ENCODE measurements at places on chromosomes 11 and 22. TPM values are rescaled to one million over a fixed set of nuclear protein-coding genes. Genes with fewer than 3 reads are reported as not detected.

Gene SLC22A12
- not detected for total RNA-seq

Gene OR51I1
- total RNA-seq: not detected

Gene ANKK1
- total RNA-seq: 0.10 TPM

Gene SLC35E4
- 2.3 TPM for total RNA-seq

Gene GPR152
- not detected for total RNA-seq

Gene HBG1
- not detected for total RNA-seq

DNA sequence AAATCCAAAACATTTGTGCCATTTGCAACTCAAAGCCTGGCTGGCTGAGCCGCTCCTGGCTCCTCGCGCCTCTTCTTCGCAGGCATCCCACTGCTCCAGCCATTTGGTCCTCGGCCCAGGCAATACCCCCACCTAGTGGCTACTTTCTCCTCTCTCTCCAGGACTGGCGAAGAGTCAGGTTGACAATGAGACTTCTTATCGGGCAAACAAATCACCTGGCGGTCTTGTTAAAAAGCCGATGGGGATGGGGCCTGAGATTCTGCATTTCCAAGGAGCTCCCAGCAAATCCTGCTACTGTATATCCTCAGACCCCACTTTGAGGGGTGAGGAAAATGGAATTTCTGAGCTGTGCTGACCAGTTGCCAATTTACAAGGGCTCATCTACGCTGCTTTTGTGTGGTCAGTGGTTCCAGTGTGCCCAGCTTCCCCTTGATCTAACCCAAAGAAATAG, 89.0 kb downstream of the ISX start:
- peak; percentile 50 for DNase-seq

DNA sequence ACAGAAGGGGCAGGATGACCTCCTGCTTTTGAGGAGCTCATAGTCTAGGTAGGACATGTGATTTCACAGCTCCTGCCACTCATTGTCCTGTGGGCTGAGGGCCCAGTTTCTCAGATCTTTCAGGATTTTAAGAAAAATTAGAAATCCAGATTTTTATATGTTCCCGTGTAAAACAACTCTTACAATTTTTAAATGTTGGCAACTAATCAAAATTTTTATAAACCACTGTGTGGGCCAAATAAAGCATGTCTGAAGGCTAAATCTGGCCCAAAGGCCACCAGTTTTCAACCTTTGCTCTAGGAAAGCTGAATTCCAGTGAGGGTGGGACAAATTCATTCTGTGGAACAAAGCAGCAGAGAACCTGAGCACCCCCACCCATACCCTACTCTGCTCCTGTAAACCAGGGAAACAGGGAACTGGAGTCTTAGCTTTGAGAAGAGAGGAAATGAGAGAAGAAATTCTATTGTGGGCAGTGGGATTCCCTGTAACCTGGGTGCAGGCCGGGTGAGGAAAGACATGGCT, 20.6 kb downstream of the LRRC32 start:
- no peak for DNase-seq

- no peak for DNase-seq
These were observed 967 bp upstream of the LZTR1 start for GRCh38 chr22:20980938-20981722.

- DNase-seq: peak; percentile 84
These were observed at the start of gene CERK for GRCh38 chr22:46737976-46738646. CERK (minus strand) TSS chr22:46738252; CDS start chr22:46738148, 104 bp downstream.

GRCh38 chr11:75536786-75537641, 11.3 kb upstream of the GDPD5 start:
- DNase-seq: no peak

- no peak for DNase-seq
These were observed 1.8 kb upstream of the CYP2D6 start for GRCh38 chr22:42132457-42132856.

DNA sequence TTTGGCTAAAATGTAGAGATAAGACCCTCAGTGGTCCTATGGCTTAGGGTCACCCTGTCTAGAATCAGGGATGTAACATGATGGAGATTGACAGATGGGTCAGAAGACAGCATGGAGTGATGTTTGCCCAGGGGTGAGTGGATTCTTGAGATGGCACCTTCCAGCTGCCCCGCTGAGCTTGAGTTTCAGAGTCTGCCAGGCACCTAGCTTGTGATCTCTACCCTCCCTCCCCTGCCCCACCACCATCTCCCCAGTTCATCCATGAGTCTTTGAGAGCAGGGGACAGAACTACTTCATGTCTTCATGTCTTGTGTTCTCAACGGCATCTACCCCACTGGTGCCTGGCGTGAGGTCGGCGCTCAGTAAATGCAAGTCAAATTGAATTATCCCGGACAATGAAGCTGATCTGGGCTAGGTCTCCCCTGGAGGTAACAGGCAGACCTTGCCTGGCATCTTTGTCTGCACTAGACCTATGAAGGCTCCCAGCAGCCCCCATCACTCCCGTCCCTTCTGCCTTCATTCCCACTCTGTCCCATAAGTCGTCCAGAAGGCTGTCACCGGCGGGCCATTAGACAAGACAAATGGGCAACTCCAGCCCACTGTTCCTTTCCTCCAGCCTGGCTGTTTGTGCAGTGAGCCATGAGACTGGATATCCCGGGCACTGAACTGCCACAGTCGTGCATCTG, 239.2 kb upstream of the TBCEL start:
- no peak for DNase-seq

DNA sequence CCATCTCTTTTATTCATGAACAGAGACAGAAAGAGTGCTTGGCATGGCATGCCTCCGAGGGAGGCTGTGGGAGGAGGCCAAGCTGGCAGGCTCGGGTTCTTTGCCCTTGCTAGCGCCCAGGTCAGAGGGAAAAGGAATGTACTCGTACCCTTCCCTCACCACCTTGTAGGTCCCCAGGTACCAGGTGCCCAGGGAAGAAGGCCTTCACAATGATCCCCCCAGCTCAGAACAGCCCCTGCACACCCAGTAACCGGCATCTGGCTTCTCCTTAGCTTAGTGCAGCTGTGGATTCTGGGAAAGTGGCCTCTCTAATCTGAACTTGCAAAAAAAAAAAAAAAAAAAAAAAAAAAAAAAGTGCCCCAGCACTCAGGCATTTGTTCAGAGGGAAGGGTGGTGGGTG, 1.3 kb downstream of the HEPN1 start:
- no peak for DNase-seq

DNA sequence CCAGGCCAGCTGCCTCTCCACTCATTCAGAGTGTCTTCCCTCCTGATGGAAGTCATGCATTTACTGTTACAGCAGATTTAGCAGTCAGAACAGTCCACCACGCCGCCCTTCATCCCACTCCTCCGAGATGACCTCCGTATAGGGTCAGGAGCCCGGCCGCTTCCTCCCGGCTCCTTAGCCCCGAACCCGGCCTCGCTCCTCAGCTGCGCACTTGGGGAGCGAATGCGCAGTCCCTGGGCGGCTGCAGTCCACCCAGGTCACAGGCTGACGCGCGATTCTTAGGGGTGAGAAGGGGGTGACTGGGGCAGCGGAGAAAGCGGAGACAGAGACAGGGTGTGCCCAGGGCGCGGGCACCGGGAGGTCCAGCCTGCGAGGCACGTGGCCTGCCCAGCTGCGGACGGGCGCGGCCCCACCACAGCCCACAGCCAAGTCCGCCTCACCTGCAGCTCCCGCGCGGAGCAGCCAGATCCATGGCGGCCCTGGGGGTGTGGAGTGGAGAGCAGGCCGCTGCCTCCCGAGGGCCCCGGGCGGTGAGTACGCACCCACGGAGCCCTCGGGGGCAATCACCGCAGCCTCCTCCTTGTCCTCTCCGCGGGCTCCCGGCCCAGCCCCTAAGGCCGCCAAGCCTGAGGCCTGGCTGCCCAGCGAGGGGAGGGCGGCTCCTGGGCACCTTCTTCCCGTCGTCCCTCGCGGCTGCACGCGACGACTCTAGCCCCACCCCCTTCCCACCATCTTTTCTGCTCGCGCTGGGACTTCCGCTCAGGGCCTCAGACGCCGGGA, 286.6 kb downstream of the BRD1 start:
- DNase-seq: no peak

DNA sequence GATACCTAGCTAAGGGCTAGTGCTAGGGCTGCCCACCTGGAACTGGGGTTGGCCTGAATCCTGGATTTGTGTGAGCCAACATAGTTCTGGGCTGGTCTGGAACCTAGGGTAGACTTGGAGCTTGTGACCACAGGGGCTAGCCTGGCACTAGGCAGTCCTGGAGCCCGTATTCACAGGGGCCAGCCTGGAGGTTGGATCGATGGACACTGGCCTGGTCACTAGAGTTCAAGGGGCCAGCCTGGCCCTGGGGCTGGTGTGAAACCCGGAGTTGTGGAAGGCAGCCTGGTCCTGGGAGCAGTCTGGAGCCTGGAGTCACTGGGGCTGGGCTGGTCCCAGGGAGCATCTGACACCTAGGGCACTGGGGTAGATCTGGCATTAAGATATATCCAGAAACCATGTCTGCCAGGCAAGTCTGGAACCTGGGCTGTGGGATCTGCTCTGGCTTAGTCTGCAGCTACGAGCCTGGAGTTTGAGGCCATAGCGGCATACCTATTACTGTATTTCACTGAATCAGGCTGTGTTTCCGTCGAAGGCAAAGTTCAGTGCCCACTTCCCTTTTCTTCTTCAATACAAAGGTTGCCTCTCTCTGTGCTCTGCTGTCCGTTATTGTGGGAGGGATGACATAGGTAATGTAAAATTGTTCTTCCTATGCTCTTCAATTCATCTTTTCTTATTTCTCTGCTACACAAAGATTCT, 9.1 kb upstream of the GLYATL1B start:
- DNase-seq: no peak

DNA sequence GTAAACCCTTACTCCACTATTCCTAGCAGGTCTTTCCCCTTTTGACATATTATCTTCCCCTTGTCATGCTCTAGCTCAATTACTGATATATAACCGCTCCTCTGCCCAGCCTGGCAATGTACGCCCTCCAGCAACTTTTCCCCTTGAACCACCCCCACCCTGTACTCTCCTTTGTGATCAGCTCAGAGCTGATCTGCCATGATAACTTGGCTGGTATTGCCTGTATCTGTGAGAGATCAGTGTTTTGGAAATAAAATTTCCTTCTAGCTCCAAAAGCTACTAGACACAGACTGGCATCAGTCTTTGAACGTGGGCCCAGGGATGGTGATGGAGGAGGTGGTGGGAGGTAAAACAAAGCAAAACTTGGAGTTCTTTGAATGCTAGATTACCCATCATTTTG, 42.9 kb downstream of the DIXDC1 start:
- no peak for DNase-seq

DNA sequence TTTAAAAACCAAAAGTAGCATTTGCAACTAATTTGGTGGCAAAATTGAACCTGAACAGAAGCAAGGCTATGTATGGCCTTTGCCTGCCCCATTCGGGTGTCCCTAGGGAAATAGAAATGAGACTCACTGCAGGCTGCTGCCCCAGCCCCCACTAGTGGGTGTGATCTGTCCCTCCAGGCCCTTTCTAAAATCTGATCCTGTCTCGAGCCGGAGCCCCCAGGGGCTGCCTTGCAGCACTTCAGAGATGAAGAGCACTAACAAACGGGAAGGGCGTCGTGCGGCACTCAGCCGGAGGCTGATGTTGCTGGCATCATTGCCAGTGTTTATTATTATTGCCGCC, 43.2 kb downstream of the CD82 start:
- DNase-seq: no peak

GRCh38 chr11:66985508-66986177, 10.5 kb downstream of the C11orf86 start:
- no peak for DNase-seq

DNA sequence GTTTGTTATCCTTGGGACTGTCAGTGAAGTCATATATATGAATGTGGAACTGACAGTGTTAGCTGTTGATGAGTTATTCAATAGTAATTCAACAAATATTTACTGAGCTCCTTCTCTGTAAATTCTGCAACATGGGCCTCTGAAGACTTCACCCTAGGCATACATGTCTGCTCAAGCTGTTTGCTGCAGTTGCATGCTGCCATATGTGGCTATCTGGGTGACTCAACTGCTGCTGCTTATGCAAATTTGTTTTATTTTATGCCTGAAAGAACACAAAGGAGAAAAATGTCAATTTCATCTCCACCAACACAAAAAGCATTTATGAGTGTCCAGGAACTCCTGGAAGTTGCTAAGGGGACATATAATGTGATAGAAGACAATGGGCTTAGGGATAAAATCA, 417.6 kb downstream of the AASDHPPT start:
- no peak for DNase-seq

- DNase-seq: peak; percentile 73
These were observed 3.4 kb downstream of the TENM4 start for GRCh38 chr11:79437278-79437980.

GRCh38 chr11:14882196-14882595, 9.8 kb downstream of the CYP2R1 start:
- no peak for DNase-seq

All from left cardiac atrium (tissue), 4 donors.